ENCODE measurements at places on chromosomes 1 and 21.

- DNase-seq = no peak
Observed at GRCh38 chr21:40472013-40472412, 374.9 kb downstream of the DSCAM start.

DNA sequence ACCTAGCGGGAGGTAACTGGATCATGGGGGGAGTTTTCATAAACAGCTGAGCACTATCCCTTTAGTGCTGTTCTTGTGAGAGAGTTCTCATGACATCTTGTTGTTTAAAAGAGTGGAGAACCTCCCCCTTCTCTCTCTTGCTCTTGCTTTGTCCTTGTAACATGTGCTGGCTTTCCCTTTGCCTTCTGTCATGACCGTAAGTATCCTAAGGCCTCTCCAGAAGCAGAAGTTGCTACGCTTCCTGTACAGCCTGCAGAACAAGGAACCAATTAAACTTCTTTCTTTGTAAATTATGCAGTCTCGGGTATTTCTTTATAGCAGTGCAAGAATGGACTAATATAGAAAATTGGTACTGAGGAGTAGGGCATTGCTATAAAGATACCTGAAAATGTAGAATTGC, 515.6 kb downstream of the NEGR1 start:
- no peak for DNase-seq

GRCh38 chr1:7376676-7377075, 394.4 kb upstream of the VAMP3 start:
- no peak for DNase-seq

DNA sequence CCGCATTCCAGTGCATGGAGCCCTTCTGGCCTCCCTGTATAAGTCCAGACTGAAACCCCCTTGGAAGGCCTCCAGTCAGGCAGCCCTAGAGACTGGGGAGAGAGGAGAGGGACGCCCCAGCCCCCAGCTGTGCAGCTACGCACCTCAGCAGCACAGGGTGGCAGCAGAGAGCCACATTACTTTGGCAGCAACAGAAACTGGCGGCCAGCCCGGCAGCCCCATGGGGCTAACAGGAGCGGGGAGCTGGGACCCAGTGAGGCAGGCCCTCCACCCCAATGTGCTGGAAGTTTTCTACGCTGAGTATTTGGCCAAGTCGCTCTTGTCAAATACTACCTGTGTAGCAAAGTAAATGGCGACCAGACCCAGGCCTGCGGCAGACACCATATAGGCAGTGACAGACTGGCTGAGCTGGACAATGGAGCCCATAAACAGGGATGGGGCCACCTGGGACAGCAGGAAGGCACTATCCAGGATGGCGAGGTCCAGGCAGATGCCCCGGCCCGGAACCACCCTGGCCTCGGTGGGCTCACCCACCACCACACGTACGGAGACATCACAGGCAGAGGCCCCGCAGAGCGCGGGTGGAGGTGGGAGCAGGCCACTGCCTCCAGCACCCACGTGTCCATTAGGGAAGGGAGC, 21.2 kb downstream of the SLC45A3 start:
- peak; percentile 92 for DNase-seq

DNA sequence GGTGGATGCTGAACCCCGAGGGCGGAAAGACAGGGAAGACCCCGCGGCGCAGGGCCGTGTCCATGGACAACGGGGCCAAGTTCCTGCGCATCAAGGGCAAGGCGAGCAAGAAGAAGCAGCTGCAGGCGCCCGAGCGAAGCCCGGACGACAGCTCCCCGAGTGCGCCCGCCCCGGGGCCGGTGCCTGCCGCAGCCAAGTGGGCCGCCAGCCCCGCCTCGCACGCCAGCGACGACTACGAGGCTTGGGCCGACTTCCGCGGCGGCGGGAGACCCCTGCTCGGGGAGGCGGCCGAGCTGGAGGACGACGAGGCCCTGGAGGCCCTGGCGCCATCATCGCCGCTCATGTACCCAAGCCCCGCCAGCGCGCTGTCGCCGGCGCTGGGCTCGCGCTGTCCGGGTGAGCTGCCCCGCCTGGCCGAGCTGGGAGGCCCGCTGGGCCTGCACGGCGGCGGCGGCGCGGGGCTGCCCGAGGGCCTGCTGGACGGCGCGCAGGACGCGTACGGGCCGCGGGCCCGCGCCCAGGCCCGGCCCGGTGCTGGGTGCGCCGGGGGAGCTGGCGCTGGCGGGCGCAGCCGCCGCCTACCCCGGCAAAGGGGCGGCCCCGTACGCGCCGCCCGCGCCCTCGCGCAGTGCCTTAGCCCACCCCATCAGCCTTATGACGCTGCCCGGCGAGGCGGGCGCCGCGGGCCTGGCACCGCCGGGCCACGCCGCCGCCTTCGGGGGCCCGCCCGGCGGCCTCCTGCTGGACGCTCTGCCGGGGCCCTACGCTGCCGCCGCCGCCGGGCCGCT, 20.7 kb downstream of the FOXO6 start:
- peak; percentile 71 for DNase-seq

DNA sequence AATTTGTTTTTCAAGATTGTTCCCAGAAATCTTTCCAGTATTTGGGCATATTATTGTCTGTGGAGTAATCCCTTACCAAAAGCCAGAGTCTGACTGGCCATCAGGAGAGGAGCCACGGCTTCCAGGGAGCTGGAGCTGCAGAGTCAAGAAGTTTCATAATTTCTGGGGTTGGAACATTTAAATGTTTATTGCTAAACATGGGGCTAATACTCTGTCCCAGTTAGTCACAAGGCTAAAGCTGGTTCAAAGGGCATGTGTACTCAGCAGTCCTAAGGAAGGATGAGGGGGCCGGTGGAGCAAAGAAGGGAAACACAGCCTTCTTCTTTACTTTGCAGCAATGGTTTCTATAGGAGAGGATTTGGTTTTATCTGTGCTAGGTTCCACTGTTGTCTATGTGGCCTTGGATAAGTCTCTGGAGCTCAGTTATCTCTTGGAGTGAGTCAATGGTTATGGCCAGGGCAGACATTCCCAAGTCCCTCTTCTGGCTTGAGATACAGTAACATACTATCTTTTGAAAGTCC, 9.5 kb downstream of the DENND2D start:
- DNase-seq = no peak

GRCh38 chr1:48756683-48757316, 19.9 kb downstream of the BEND5 start:
- DNase-seq = no peak

- DNase-seq = no peak
Observed at GRCh38 chr1:229297746-229298145, 26.8 kb downstream of the RAB4A start.

DNA sequence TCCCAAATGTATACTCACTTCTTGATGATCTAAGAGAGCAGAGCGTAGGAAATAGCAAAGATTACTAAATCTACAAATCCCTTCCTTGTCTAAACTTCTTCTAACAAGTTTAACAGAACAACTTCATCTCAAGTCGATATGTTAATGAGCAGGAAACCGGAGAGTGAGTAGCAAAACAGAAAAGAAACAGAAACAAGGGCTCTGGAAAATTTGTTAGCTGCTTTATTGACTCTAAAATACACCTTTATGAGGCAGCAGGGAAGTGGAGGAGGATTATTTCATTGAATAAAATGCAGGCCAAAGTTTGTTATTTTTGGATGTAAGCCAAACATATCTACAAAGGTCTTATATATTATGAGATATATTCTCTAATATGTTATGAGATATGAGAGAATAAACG, 192.4 kb downstream of the LRRIQ3 start:
- no peak for DNase-seq
